ENCODE measurements at places on chromosomes 4 and X.

DNA sequence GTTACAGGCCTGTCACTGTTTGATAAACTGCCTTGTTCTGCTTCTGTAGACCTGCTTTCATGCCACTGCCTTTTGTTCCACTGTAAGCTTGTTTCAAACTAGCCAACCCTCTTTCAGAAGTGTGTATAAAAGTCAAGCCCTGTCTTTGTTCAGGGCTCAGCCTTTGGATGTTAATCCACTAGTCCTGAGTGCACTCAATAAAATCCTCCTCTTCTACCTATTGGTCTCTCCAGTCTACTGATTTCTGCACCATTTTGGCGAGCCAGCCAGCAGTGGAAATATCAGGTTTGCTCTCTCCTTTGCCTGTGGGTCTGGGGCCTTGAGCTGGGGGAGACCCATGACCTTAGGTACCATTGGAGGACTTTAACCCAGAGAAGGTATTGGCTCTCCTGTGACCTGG lies 901.6 kb upstream of the NDST4 start:
- no peak for DNase-seq

DNA sequence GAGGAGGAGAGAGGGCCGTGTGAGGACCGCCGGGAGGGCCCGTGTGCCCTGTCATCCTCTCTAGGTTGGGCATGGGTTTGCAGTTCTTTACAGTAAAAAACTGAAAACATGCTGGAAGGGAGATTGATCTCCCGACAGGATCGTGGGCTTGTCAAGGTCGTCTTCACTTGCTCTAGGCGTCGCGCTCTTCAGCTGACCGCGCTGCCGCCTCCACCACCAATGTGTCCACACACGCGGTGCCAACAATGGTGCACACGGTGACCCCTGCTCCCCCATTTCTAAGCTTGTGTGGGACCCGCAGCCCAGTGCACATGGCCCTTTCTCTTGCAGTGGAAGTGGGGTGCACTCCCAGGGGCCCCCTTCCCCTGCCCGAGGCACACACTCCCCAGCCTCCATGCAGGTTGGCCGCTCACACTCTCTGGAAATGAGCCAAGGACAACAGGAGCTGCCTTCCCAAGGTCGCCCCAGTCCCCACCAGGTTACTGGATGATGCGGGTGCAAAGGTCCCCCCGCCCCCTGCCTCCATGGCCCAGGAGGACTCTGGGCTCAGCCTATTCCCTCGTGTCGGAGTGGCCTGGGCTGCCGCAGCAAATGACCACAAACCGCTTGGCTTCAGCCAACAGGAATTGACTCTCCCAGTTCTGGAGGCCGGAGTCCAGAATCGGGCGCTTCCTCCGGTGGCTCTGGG lies 1.7 kb upstream of the ZFP92 start:
- no peak for DNase-seq

GRCh38 chr4:153647975-153648374 lies 36.1 kb upstream of the TLR2 start:
- no peak for DNase-seq

GRCh38 chr4:4899202-4899925 lies 39.9 kb downstream of the MSX1 start:
- DNase-seq = no peak

DNA sequence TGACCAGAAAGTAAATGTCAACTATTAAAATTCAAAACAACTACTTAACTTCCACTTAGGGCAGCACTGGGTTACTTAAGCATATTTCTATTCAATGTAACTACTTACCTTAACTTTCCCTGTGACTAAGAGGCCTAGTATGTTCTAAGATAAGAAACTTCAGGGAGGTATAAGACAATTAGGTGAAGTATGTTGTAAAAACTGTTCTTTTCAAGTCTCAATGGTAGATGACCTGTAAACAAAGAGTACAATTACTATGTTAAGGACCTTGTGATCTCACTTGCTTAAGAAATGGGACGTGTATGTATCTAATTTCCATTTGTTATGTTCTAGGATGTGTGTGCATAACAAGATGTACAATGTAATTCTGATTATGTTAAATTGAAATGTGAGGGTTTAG lies 960.5 kb downstream of the CCSER1 start:
- no peak for DNase-seq

DNA sequence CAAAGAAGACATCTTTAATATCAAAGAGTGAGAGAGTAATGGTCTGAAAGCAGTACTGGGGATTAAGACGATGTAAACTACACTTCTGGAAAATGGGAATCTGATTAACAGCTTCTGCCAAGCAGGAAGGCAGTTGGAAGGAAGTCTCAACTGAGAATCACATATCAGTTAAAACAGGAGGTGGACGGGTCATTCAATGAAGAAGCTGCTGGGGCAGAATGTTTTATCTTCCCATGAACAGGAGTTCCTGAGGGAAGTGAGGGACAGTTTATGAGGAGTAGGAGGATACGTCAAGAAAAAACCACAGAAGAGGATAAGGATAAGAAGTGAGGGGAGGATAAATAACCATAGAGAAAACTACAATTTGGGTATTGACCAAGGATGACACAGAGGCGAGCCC lies 38.7 kb upstream of the MAGEA10 start:
- no peak for DNase-seq

- no peak for DNase-seq
These were observed 161.1 kb downstream of the VEGFC start for GRCh38 chr4:176631611-176632010.

DNA sequence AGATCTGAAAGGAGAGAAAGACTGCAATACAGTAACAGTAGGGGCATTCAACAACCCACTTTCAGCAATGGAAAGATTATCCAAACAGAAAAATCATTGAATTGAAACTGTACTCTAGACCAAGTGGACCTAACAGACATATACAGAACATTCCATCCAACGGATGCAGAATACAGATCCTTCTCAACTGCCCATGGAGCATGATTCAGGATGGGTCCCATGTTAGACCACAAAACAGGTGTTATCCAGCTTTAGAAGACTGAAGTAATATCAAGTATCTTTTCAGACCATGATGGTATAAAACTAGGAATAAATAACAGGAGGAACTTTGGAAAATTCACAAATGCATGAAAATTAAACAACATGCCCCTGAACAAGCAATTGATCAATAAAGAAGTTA lies 567.2 kb upstream of the MAGEB2 start:
- DNase-seq = no peak

- no peak for DNase-seq
These were observed 6.1 kb upstream of the WAS start for GRCh38 chrX:48677516-48677915.

GRCh38 chr4:112516066-112516470 lies at the start of gene NEUROG2:
NEUROG2 (minus strand) TSS chr4:112516180; CDS start chr4:112515475, 705 bp downstream.
- DNase-seq = no peak

DNA sequence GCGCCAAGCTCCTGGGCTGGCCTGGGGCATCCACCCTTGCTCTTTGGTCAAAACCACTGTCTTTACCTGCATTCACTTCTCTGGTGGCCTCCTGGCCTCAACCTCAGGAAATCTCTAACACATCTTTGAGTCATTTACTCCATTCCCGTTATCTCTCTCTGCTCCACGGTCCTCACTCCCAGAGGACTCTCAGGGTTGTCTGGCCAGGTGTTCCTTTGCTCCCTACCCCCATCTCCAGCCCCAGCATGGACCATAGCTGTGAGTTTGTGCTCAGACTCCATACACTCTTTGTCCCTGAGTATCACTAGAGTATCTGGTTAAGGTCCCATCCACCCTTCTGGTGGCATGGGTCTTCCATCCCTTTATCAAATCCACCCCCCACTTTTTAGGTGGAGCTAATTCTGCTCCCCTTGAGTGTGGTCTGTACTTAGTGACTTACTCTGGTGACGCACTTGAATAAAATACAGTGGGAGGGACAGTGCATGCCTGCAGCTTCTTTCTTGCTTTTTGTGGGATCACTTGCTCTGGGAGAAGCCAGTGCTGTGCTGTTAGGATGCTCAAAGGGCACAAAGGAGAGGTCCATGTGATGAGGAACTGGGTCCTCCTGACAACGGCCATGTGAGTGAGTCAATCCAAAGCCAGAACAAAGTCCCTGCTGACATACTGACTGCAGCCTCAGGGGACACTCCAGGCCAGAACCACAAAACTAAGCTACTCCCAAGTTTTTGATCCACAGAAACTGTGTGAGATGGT lies 44.3 kb downstream of the IGFBP7 start:
- no peak for DNase-seq

- no peak for DNase-seq
These were observed 60.6 kb upstream of the TMLHE start for GRCh38 chrX:155673338-155673737.

- DNase-seq = no peak
These were observed 7.7 kb downstream of the OCIAD2 start for GRCh38 chr4:48898733-48899431.

DNA sequence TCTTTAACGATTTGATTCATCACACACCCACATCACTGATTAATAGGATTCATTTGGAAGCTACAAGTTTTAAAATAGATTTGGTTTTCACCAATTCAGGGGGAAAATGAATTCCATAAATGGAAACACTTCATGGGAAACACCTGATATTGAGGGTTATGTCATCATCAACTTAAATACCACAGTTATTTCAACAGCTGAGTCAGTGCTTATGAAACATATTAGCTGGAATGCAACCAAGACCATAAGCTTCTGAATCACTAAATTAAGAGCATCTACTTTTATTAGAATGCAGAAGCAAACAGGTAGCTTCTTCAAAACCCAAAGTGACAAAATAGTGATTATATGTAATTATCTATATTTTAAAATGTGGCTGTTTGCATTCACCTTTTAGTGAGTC lies 207.8 kb upstream of the DCAF8L1 start:
- no peak for DNase-seq

GRCh38 chr4:155208258-155209054 lies at the start of gene NPY2R:
NPY2R (plus strand) TSS chr4:155208636; CDS start chr4:155213940, 5,304 bp downstream.
- no peak for DNase-seq

- no peak for DNase-seq
These were observed 234.4 kb upstream of the GPRIN3 start for GRCh38 chr4:89541998-89542397.

DNA sequence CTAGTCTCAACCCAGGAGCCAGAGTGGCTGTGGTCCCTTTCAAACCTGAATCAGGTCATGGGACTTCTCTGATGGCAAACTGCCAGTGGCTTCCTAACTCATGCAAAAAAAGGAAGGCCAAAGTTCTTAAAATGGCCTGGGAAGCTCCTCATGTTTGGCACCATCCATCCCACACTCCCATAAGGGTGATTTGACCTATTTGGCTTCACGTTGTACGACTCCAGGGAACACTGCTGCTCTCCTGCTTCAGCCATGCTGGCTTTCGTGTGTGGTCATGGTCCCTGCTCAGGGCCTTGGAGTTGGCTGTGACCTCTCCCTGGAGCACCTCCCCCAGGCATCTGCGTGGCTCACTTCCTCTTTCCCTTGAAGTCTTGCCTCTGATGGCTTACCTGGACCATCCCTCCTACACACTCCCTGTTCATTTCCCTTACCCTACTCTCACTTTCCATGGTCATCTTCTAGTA lies 12.8 kb upstream of the TMSB4X start:
- DNase-seq = no peak

GRCh38 chr4:143586080-143586479 lies 72.6 kb downstream of the SMARCA5 start:
- DNase-seq = no peak

DNA sequence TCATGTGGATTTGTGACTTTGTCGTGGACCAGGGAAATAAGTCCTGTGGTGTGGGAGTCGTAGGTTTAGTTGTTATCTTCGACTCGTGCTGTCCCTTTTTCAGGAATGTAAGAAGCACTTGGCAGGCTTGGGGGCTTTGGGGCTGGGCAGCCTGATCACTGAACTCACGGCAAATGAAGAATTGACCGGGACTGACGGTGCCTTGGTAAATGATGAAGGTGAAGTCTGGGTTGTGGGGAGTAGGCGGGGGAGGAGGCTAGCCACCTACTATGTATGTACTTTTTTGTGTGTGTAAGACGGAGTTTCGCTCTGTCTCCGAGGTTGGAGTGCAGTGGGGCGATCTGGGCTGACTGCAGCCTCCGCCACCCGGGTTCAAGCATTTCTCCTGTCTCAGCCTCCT lies 1.2 kb downstream of the TAF1 start:
- DNase-seq = no peak

GRCh38 chr4:74158466-74159142 lies 686 bp downstream of the MTHFD2L start:
- DNase-seq = peak; percentile 53

DNA sequence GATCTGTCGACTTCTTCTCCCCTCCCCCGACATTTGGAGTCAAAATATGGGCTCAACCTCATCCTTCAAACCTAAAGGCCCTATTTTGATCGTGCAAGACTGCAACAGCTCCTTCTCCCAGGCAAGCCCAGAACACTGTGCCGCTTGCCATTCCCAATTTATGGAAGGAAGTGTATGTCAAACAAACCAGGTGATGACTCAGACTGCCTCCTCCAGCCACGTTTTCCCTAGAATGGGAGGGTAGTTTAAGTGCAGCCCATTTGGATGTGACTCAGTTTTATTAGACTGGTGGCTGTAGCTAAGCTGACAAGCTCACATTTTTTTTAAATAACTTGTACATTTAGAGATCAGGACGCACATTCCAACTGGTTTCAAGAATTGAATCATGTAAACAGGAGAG lies 570.4 kb upstream of the DIPK2B start:
- no peak for DNase-seq

DNA sequence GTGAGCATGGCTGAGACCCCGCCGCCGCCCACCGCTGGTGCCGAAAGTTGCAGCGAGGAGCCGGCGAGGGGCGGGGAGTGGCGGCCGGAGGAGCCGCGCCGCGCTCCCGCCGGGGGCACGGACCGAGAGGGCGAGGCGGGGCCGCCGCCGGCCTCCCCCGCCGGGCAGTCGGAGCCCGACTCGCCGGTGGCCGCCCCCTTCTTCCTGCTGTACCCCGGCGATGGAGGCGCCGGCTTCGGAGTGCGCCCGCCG lies 16.5 kb downstream of the UTP3 start:
- no peak for DNase-seq

- DNase-seq = no peak
These were observed 86.0 kb downstream of the HTT start for GRCh38 chr4:3160438-3160837.

- no peak for DNase-seq
These were observed 55.3 kb downstream of the ASB9 start for GRCh38 chrX:15214588-15214987.

DNA sequence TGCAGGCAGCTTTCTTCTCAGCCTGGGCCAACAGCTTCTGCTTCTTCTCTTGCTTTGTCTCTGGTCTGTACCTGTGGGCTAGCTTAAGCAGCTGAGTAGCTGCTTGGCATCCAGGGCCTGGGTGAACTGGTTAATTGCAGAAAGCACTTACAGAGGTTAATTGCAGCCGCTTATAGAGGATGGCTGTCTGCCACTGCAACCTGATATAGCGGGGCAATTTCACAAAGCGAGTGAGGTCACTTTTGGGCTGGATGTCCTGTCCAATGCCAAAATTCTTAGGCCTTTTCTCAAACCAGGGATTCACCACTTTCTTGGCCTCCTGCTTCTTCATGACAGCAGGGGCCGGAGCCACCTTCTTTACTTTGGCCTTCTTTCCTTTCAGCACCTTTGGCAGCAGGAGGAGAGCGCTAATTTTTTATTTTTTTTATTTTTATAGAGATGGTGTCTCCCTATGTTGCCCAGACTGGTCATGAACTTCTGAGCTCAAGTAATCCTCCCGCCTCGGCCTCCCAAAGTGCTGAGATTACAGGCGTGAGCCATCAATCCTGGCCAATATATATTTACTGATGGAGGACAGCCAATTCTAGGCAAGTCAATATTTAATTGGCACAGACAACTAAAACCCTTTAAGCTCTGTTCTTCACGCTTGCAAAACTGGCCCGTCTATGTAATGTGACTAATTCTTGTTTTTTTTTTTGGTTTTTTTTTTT lies 61.0 kb downstream of the ENOPH1 start:
- no peak for DNase-seq

- no peak for DNase-seq
These were observed 260.1 kb upstream of the EDNRA start for GRCh38 chr4:147220833-147221232.

GRCh38 chr4:76998251-76998901 lies 48.8 kb downstream of the SEPTIN11 start:
- DNase-seq = no peak

GRCh38 chr4:87121341-87122065 lies 98.9 kb downstream of the KLHL8 start:
- no peak for DNase-seq

All from KG1 (cell line).